ENCODE measurements at places on chromosomes 4 and X. TPM values are rescaled to one million over a fixed set of nuclear protein-coding genes. Genes with fewer than 3 reads are reported as not detected.

Gene CT45A5
- total RNA-seq, result not detected

Gene SYNPO2
- total RNA-seq, result 0.93 TPM

Gene ATP2B3
- not detected for total RNA-seq

Gene YTHDC1
- 68.9 TPM for total RNA-seq

Gene USP38
- total RNA-seq, result 18.6 TPM

Gene ZNF330
- 49.1 TPM for total RNA-seq

Gene PAGE4
- not detected for total RNA-seq

DNA sequence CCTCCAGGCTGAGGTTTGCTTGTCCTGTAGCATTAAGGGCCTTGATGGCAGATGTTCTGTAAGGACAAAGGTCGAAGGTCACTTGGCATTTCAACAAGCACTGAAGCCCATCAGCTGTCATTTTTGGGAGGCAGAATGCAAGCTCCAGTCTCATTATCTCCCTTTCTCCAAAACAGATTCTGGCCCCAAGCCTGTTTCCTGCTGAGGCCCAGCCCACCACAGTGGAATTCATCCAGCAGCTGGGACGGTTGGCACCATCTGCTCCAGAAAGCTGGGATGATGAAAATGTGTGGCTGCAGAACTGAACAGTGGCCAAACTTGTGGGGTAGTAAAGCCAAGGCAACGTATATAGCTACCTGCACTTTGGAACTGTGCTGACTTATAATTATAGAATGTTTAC lies 17.7 kb upstream of the PPEF2 start:
- DNase-seq, result no peak

- no peak for DNase-seq
These were observed 120.5 kb downstream of the ENPP6 start for GRCh38 chr4:184097241-184097605.

GRCh38 chrX:14363728-14364127 lies 165.6 kb upstream of the GLRA2 start:
- DNase-seq, result no peak

GRCh38 chr4:36286481-36286871 lies 5.1 kb downstream of the DTHD1 start:
- DNase-seq, result no peak

- DNase-seq, result no peak
These were observed 28.5 kb upstream of the CRMP1 start for GRCh38 chr4:5921101-5921980.

DNA sequence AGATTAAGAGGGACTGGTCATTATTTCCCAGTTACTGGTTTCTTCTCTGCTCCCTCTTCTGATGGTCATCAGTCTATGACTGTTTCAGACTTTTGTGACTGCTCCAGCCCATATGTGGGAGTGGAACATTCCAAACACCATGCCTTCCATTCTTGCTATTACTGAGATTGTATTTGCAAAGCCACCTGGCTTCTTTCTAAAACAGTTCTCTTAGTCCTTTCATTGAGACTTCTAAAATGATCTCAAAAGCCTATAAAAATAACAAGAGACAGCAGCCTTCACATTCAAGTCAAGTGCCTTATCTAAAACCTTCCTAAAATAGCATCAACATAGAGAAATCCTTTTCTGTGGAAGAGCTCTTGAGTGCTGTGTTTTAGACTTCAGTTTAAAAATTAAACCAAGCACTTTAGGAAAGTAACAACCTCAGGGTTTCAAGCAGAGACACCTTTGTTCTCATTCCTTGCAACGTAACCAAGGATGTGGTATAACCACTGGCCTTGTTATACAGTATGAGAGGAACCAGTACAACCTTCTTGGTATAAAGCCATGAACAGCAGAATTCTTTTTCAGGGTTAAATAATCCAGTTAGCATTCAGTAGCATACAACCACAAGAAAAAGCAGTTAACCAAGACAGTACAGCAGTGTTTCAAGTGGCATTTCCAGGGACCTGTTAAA lies 97.1 kb downstream of the NFKB1 start:
- no peak for DNase-seq

DNA sequence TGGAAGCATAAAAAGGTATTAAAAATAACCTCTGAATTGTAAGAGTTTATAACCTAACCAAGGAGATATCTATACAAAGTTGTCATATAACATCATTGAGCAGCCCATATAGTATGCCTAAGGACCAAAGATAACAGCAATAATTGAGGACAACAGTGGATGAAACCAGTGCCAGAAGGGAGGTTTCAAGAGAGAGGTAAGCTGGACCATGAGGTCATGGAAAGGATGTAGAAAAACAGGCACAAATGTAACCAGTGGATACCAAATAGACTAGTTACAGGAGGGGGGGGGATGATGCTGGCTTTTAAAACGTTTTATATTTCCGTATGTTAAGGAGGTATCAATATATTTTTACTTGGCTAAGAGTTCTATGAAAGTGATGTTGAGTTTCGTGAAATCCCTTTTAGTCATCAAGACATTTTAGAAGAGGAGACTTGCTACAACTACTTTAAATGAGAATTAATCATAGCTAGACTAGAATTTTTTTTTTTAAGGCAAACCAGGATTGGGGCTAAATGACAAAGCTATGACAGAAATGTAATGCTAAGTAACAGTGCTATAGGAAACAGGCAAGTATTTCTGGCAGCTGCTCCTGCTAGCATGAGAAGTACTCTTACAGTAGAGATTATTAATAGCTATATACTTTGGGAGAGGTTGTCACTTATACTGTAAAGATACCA lies 161.1 kb downstream of the FBXW7 start:
- DNase-seq, result no peak

GRCh38 chr4:150561143-150561737 lies 20.7 kb upstream of the MAB21L2 start:
- DNase-seq, result no peak

GRCh38 chrX:6694977-6695376 lies 160.1 kb upstream of the VCX3A start:
- no peak for DNase-seq

- DNase-seq, result no peak
These were observed 33.0 kb upstream of the FRAS1 start for GRCh38 chr4:78024085-78024484.

DNA sequence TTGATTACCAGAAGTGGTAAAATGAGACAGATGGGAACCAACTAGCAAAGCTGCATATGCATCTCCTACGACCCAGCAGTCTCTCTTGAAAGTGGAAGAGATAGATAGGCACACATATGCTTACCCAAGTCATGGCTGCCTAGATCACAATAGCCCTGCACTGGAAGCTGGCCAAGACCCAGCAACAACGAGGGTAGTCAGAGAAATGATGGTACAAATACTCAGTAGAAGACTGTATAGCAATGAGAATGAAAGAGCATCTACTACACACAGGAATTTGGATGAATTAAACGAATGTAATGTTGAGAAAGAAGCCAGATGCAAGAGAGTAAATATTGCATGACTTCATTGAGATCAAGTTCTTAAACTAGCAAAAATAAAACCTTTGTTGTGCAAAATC lies 100.3 kb upstream of the FAT1 start:
- no peak for DNase-seq

DNA sequence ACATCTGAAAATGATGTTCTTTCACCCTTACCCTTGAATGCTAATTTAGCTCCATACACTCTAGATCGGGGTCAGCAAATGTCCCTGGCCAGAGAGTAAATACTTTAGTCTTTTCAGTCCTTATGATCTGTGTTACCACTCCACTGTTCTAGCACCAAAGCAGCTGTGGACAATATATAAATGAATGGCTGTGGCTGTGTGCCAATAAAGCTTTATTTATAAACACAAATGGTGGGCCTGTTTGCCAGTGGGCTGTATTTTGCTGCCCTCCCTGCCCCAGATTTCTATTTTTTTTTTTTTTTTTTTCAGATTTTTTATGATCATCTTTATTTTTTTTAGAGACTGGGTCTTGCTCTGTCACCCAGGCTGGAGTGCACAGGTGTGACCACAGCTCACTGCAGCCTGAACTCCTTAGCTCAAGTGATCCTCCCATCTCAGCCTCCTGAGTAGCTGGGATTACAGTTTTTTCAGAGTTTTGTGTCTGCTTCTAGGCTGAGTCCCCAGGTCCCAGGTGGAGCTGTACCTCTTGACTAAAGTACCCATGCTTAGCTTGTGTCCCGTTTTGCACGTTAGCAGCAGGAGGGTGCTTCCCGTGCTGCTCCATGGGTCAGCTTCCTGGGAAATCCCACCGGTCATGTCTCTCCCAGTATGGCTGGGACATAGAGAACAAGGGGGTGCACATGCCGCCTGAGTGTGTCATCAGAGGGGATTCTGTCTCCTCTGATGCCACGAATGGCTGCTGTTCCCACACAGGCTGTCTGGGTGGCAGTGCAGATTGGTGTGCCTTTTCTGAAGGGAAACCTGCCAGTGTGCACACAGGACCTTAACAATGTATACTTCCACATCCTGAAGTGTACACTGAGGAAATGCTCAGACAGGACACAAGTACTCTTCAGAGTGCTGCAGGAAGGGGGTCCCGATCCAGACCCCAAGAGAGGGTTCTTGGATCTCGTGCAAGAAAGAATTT lies 16.0 kb upstream of the GRPEL1 start:
- DNase-seq, result no peak

GRCh38 chrX:134258202-134258601 lies 21.2 kb downstream of the CCDC160 start:
- DNase-seq, result no peak

GRCh38 chrX:149845385-149845784 lies 35.6 kb upstream of the MAGEA8 start:
- no peak for DNase-seq
